ENCODE measurements at places on chromosomes 3 and 15. TPM values are rescaled to one million over a fixed set of nuclear protein-coding genes. Genes with fewer than 3 reads are reported as not detected.

Gene IGSF11
- not detected for total RNA-seq

Gene SI
- not detected for total RNA-seq

Gene PRSS50
- not detected for total RNA-seq

Gene GOLGA6B
- total RNA-seq = not detected

Gene EXD1
- not detected for total RNA-seq

Data from epithelial cell of proximal tubule (primary cell).